ENCODE measurements at places on chromosomes 4 and X.

- DNase-seq: no peak
Observed at GRCh38 chr4:6920171-6920570, 10.5 kb downstream of the TBC1D14 start.

DNA sequence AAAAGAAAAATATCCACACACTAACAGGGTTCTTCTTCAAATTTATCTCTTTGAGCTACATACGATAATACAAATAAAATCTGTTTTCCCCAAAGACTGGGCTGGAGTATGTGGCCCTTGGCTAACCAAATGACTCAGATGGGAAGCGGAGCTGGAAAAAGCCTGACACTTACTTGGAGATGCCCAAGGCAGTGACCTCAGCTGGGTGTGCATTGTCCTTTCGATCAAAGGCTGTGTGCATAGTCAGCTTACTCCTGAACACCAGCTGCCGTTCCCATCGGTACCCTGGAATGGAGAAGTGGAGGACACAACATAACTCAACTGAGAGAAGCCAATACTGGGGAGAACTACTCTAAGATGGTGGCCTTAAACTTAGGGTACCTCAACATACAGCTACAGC, 95.1 kb downstream of the CDS1 start:
- no peak for DNase-seq

- DNase-seq: no peak
Observed at GRCh38 chr4:65617416-65617815, 52.9 kb downstream of the EPHA5 start.

DNA sequence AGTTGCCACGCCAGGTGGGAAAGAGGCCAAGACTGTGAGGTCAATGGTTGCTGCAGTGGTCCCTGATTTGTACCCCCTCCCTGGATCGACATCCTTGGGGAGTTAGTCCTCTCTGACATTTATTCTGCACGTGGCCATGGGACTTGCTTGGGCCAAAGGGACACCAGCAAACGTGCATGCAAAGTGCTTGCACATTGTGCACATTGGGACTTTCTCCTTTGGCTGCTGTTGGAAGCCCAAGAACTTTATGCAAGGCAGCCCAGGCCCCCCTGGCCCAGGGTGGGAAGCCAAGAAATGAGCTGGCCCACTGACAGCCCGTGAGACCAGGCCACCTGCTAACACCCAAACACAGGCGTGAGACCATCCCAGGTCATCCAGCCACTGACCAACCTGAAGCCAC, 38.1 kb downstream of the SLC2A9 start:
- no peak for DNase-seq

DNA sequence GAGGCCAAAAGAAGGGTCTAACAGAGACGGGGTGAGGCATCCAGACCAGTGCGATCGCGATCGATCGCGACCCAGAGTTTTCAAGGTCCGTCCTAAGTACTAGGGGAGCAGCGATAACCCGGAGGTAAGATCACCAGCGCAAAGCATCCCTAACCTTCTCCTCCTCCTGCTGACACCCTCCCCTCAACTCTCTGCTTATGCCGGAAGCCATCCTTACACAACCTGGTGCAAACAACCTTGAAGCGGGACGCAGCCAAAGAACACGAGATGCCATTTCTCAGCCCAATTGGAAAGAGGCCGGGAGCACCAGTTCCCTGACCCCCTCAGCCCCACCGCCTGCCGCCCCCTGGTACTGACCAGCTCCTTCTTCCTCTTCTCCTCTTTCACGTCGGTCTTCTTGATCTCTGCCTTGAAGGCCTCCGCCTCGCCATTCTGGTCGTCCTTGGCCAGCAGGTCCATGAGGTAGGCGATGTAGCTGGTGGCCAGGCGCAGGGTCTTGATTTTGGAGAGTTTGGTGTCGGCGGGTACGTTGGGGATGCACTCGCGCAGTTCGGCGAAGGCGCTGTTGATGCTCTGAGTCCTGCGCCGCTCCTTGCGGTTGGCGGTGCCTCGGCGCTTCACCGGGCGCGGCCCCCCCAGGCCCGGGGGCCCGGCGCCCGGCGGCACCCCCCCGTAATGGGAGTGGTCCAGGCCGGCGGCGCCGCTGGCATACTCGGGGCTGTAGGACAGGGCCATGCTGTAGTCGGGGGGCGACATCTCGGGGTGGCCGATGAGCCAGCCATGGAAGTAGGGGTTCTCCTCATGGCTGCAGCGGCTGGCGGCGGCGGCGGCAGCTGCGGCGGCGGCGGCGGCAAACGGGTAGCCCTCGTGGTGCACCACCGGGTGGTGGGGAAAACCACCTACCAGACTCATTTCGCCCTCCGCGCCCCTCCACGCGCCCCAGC, 1.4 kb downstream of the HAND2 start:
- DNase-seq: no peak

GRCh38 chrX:69210581-69210980, 45.3 kb upstream of the PJA1 start:
- DNase-seq: no peak

DNA sequence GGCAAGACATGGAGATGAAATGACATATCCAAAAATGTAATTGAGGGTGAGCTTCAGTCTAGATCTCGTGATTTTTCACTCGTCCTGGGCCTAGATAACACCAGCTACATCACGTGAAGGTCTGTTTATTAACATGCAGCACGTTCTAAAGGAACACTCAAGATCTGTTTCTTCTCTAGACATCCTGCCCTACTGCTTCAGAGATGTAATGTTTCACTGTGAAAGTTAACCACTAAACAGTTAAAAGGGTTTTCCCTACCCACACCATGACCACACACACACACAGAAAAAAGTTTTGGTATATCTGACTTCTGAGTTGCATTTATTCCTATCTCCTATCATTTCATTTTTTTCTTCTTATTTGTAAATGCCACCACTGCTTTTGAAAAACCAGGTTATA, 52.3 kb upstream of the SMIM31 start:
- DNase-seq: no peak

GRCh38 chrX:100648458-100649417, 4.7 kb downstream of the SRPX2 start:
- DNase-seq: no peak

DNA sequence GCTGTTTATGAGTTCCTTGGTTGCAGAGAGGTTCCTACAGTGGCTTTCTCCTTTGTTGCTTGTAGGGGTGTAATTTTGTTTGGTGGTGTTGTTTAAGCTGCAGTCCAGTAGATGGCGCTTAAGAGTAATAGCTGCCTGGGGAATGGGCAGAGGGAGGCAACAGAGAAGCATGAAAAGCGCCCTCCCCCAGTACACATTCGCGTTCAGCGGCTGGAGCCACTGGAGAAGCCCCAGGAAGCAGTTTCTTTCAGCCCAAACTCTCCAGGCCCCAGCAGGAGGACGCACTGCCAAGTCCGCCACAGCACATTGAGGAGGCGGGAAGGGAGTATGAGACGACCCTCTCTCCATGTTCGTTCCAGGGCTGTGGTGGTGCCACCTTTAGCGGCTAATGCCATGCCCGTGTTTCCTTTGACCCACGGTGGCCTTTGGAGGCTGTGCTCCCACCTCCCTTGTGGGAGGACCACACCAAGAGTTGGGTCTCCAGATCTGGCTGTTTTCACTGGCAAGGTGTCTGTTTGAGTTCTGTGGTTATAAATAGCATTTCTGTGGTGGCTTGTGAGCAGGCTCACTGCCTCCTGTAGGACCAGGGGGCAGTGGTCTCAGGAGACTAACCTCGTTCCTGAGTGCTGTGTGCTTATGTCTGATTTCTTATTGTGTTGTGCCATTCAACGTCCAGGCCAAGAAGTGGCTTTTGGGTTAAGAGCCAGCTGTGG, 252.3 kb downstream of the ARHGAP10 start:
- DNase-seq: no peak
